ENCODE measurements at places on chromosomes 4 and X. TPM values are rescaled to one million over a fixed set of nuclear protein-coding genes. Genes with fewer than 3 reads are reported as not detected.

DNA sequence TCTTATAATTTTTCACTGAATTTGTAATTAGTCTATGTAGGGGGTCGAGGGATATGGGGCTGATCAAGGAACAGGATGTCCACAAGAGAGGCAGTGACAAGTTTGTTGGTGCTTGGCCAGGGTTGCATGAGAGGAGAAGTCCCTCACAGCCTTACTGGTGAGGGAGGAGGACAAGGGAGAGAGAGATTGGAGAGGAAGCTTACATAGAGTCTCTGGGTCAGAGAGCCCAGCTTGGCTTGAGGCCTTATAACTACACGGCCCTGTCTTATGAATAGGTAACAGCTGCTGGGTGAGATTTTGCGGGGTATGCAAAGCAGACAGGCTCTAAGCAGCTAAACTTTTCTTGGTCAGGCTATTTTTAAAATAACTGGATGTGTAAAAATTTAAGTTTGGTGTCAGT, 37.9 kb upstream of the OTUD4 start:
- H3K36me3 ChIP-seq: peaks cover 2% of the 10 kb centered on the region
- H3K27me3 ChIP-seq: peaks cover 27% of the 10 kb centered on the region
- H3K4me3 ChIP-seq: no peak overlapping the region
- DNase-seq: no peak
- H3K27ac ChIP-seq: no peak overlapping the region

- H3K4me1 ChIP-seq: peaks cover 2% of the 10 kb centered on the region
- no peaks in the 10 kb centered on the region for H3K36me3 ChIP-seq
- no peak overlapping the region for H3K27ac ChIP-seq
- no peak overlapping the region for H3K4me3 ChIP-seq
- H3K27me3 ChIP-seq: peaks cover 45% of the 10 kb centered on the region
- DNase-seq: no peak
Measured at GRCh38 chr4:129342819-129343408, 247.0 kb downstream of the C4orf33 start.

Gene GYPE
- total RNA-seq: not detected

DNA sequence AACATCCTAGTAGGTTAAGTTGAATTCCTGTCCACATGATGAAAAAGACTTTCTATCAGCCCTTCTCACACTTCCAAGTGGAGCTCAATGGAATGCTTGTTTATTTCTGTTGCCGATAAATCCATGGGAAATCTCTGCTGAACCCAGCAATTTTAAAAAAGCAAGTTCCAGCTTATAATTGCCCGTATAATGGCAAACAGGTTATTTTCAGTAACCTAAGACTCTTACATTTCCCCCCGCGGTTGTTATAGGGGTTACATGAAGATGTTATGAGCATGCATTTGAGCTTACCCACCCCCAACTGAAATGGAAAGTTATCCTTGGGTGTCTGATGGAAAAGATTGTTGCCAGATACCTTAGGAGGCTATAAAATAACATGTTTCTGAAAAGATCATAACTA, 136.2 kb downstream of the PALLD start:
- no peaks in the 10 kb centered on the region for H3K36me3 ChIP-seq
- H3K4me1 ChIP-seq: peaks cover 3% of the 10 kb centered on the region
- no peak overlapping the region for H3K27ac ChIP-seq
- H3K27me3 ChIP-seq: peaks cover 85% of the 10 kb centered on the region
- DNase-seq: no peak
- no peak overlapping the region for H3K4me3 ChIP-seq

DNA sequence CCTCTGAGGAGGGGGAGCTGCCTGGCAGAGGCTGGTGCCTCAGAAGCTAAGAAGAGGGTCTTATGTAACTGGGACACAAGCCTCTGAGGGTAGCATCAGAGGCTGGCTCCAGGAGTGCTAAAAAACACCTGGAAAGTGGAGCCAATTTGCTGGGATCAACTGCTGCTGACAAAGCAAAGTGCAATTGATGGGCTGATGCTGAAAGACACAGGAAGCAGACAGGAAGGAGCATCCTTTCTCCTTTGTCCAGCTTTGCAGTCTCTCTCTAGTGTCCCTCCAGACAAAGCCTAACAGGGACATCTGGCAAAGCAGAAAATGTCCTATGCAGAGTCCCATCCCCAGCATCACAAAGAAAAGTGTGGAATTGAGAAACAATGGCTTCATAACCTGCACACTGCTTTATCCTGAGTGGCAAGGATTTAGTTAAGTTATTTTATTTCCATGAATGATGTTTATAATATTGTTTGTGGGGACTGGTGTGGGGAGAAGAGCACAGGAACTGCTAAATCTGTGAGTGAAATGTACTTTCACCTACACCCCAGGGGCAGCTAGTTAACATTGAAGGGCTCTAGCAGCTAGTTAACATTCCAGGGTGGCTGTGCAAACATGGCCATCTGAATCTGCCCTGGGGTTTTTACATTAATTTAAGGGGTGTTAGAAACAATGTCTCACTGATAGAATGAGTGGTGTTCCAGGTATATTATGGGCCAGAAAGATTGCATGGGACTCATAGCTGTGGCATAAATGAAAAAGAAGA, 25.6 kb upstream of the MBTPS2 start:
- H3K36me3 ChIP-seq: no peaks in the 10 kb centered on the region
- no peaks in the 10 kb centered on the region for H3K27me3 ChIP-seq
- H3K27ac ChIP-seq: no peak overlapping the region

Gene ITIH6
- not detected for total RNA-seq

Gene FAM9C
- not detected for total RNA-seq

Gene RTL5
- total RNA-seq: 2.6 TPM

- no peak overlapping the region for H3K4me3 ChIP-seq
- no peaks in the 10 kb centered on the region for H3K36me3 ChIP-seq
- H3K4me1 ChIP-seq: peaks cover 2% of the 10 kb centered on the region
- H3K27ac ChIP-seq: no peak overlapping the region
- no peaks in the 10 kb centered on the region for H3K27me3 ChIP-seq
- DNase-seq: no peak
Measured at GRCh38 chr4:95077864-95078263, 320.1 kb downstream of the BMPR1B start.

Gene SLC49A3
- total RNA-seq: 2.7 TPM

- no peak for DNase-seq
- H3K4me3 ChIP-seq: no peak overlapping the region
- no peaks in the 10 kb centered on the region for H3K4me1 ChIP-seq
Measured at GRCh38 chr4:186840771-186841301, 117.2 kb upstream of the FAT1 start.

- DNase-seq: no peak
- no peaks in the 10 kb centered on the region for H3K4me1 ChIP-seq
- H3K4me3 ChIP-seq: no peak overlapping the region
- no peaks in the 10 kb centered on the region for H3K27me3 ChIP-seq
- H3K27ac ChIP-seq: no peak overlapping the region
- no peaks in the 10 kb centered on the region for H3K36me3 ChIP-seq
Measured at GRCh38 chr4:171785388-171785787, 27.8 kb upstream of the GALNTL6 start.

GRCh38 chr4:183178201-183178600, 79.1 kb downstream of the WWC2 start:
- peaks cover 2% of the 10 kb centered on the region for H3K36me3 ChIP-seq
- no peak overlapping the region for H3K4me3 ChIP-seq
- no peak overlapping the region for H3K27ac ChIP-seq
